ENCODE measurements at places on chromosomes 2 and 18.

- DNase-seq, result no peak
Observed at GRCh38 chr2:9653485-9654271, 22.9 kb upstream of the YWHAQ start.

DNA sequence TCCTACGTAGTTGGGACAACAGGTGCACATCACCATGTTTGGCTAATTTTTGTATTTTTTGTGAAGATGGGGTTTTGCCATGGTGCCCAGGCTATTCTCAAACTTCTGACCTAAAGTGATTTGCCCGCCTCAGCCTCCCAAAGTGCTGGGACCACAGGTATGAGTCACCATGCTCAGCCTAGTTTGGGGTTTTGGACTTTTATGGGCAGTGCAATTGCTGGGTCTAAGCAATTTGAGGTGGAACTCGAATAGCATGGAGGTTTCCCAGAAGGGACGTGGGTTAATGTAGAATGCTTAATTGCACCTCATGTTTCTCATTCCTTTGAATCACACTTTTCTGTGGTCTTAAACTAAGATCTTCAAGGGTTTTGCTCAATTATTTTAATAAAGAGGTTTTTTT is 102.3 kb upstream of the EPHA4 start:
- DNase-seq, result no peak

DNA sequence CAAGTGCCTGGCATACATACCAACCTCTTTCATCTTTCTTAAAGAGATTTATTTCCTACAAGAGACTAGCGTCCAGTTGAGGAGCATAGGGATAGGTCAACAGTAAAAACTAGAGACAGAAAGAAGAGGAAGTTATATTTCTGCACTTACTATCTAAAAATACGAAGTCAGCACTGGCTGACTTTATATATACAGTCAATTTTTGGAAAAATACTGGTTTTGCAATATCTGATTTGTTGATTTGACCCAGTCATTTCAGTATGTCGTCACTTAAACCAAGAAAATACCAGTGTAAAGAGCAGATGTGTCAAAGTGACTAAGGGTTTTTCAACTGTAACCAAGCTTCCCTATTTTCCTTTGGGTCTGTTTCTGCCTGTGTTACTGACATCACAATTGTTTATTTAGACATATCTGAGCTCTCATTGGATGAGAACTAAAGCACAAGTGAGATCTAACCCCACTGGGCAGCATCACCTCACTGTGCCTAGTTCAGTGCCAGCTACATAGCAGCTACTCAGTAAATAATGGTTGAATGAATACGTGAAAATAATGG is 23.0 kb downstream of the CYTIP start:
- no peak for DNase-seq

DNA sequence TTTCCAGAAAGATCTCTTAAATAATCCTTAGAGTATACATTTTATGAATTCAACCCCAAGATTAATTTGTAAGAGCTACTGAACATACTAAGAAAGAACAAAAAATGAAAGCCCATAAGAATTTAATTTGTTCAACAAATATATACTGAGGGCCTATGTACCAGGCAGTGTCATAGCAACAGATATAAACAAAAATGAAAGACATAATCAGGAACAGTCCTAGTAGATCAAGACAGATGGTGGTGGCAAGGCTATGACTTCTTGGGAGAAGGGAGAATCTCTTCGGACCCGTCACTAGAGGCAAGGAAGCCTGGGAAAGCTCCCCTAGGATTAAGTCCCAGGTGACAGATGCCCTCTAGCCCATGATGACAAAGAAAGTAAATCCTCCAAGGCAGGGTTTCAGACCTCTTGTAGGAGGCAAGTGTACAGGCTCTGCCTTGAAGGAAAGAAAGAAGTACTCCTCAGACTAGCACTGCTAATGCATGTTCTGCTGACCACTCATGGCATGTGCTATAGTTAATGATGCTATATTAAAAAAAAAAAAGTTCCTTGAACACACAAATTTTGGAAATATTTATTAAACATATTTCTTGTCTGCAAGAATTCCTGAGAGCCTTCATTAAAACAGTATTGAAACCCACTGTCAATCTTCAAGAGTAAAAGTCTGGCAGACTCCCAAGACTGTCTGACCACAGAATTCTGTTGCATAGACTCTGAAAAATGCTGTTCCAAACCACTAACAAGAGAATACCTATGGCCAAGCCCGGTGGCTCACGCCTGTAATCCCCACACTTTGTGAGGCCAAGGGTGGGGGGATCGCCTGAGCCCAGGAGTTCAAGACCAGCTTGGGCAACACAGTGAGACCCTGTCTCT is 31.5 kb downstream of the NOL10 start:
- DNase-seq, result no peak

GRCh38 chr2:61771904-61772845 is 81.7 kb downstream of the FAM161A start:
- no peak for DNase-seq

- DNase-seq, result no peak
Observed at GRCh38 chr2:239952251-239952650, 72.9 kb downstream of the NDUFA10 start.

- DNase-seq, result no peak
Observed at GRCh38 chr18:2148823-2149222, 422.5 kb downstream of the METTL4 start.
